Stimulated activated CD8-positive, alpha-beta memory T cell treated with anti-CD3 and anti-CD28 coated beads, Interleukin-2, amount 100 ng/mL, for 1 hour (primary cell): ENCODE measurements at places on chromosomes 6 and 20.

- no peak for DNase-seq
Observed at GRCh38 chr6:154509421-154510143, 903 bp downstream of the CNKSR3 start.

DNA sequence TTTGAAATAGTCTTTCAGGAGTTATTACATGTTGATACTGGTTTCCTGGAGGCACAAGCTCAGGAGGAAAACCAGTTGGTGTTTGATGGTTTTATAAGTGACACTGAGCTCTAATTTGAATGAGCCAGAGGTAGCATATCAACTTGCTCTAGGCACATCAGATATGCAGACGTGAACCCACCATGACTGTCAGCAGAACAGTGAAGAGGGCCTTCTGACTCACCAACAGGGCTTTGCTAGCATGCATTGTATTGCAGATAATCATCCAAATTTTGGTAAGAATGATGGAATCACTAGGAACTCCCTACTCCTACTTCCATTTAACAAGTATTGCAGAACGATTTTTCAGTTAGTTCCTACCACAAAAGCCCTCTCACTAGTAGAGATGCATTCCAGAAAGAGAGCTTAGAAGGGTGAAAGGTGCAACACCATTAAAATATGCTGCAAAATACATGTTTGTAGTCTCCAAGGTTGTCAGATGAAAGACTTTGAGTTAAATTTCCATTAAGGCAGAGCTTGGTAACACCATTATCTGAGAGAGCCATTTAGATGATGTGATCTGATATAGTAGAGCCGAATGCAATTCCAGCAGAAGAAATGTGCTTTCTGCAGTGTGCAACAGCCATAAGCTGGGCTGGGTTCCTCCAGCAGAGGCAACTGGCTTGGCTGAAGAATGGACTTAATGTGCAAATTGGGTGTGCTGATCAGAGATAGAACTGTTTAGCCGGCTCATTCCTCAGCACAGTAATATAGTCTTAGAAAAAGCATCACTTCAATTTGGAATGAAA, 968.7 kb upstream of the ADGRB3 start:
- no peak for DNase-seq

GRCh38 chr6:138063726-138064125, 43.5 kb downstream of the PERP start:
- DNase-seq: no peak

- no peak for DNase-seq
Observed at GRCh38 chr6:53107091-53107490, 41.5 kb downstream of the GCM1 start.

GRCh38 chr20:36785308-36785707, 11.7 kb upstream of the DSN1 start:
- DNase-seq: no peak

- DNase-seq: no peak
Observed at GRCh38 chr20:20609522-20609921, 102.9 kb downstream of the RALGAPA2 start.

GRCh38 chr6:28506807-28507475, 8.7 kb downstream of the GPX6 start:
- DNase-seq: no peak

GRCh38 chr6:141550471-141550870, 582.3 kb upstream of the GJE1 start:
- no peak for DNase-seq
